ENCODE measurements at places on chromosomes 3 and 15.

GRCh38 chr3:127053979-127054378 is 71.1 kb downstream of the PLXNA1 start:
- no peak for DNase-seq

GRCh38 chr3:43747641-43748040 is 56.9 kb downstream of the ABHD5 start:
- DNase-seq: no peak

- no peak for DNase-seq
Measured at GRCh38 chr15:67674983-67675382, 132.5 kb downstream of the MAP2K5 start.

DNA sequence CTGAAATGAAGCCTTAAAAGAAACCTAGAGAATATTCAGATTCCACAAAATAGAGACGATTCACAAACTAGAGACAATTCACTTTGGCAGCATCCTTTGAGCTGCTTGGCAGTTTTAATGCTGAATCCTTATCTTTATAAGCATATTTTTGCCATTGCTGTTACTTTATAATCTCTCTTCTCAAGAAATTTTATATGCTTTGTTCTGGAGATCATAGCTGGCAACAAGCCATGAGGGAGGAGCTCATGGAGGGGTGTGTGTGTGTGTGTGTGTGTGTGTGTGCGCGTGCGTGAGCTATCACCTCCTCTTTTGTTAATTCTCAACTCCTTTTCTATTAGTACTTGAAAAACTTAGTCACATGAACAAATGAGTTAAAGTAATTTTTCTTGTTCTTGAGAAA is 495.0 kb upstream of the RGMA start:
- DNase-seq: no peak

DNA sequence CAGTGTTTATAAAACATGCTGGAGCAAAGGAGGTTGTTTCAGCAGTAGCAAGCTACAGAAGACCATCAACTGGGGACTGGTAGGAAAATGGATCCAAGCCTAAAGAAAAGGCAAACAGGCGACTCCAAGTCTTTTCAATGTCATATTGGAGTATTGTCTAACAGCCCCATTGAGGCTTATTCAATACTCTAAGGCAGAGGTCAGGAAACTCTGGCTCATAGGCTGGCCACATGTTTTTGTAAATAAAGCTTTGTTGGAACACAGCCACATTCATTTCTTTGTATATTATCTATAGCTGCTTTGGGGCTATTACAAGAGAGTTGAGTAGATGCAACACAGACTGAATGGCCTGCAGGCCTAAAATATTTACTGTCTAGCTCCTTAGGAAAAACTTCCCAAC is 77.5 kb downstream of the RPL22L1 start:
- no peak for DNase-seq

All from GM13976 (cell line).